Stimulated activated CD8-positive, alpha-beta memory T cell treated with anti-CD3 and anti-CD28 coated beads, Interleukin-7, amount 100 ng/mL, for 1 hour (primary cell): ENCODE measurements at places on chromosomes 2 and 18.

- DNase-seq, result no peak
These were observed 14.6 kb downstream of the ABCG8 start for GRCh38 chr2:43853141-43854081.

DNA sequence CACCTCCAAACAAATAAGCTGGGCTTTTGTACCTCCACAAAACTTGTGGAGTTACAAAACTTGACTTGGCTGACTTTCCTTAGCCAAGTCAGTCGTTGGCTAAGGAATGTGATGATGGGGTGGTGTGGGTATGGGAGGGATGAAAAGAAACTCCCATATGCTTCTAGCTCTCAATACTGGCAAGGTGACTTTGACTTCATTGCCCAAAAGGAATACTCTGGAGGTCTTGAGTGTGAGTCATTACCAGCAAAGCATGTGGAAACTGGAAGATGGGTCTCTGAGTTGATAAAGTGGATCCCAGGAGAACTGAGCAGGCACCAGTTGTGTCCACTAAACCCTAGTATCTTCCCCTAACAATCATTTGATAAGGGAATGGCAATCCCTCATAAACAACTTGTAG, 226.7 kb downstream of the GULP1 start:
- DNase-seq, result no peak

DNA sequence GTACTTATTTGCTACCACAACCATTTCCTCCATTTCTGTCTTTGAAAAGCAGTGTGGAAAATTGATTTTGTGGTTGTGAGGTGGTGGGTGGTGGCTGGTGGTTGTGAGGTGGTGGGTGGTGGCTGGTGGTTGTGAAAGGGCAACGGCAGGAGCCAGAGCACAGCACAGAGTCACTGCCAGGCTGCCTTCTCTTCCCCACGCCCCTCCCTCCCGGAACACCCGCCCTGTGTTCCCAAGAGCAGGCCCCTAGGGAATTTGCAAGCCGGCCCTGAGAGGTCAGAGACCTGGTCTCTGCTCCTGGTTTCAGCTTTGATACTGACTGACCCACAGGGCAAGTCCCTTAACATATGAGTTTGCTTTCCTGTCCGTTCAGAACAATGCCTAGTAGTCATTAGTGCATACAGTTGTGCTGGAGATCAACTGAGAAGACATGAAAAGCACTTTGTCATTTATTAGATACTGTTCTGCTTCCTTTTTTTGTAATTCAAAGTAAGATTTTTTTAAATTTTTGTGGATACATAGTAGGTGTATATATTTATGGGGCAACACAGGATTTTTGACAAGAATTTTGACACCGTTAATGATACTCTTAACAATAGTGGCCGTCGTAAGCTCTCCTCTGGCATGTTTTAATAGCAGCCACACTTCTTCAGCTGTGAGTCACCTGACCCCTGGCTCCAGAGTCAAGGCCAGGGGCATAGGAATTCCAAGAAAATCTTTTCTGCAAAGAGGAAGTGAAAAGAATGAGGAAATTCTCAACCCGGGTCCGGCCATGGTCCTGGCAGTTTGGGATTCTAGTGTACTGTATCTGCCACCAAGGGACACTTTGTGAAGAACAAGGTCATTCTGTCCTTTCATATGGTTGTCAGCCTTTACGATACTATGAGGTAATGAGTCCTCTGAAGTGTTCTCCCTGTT, 53.2 kb downstream of the ITGA6 start:
- no peak for DNase-seq

GRCh38 chr2:48112911-48113680, 206.8 kb upstream of the FBXO11 start:
- DNase-seq, result no peak

DNA sequence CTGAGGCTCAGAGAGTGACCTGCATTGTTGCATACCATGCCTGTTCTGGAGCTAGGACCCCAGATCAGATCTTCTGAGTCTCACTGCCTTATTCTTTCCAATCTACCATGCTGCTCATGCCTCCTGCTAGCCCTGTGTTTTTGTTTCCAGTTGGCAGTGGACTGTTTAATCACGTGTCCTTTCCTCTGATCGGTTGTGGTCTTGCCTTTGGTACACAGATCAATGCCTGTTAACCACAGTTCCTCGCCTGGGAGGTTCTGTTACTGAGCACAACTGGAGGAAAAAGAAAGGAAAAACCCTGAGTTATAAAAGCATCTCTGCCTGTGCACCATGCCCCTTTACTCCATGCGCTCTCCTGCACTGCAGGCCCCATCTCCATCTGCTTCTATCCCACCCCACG, 329.1 kb downstream of the SETBP1 start:
- DNase-seq, result no peak

- DNase-seq, result no peak
These were observed 27.3 kb downstream of the INO80C start for GRCh38 chr18:35470435-35470834.

GRCh38 chr2:69168144-69168813, 155.3 kb downstream of the ANTXR1 start:
- DNase-seq, result no peak

DNA sequence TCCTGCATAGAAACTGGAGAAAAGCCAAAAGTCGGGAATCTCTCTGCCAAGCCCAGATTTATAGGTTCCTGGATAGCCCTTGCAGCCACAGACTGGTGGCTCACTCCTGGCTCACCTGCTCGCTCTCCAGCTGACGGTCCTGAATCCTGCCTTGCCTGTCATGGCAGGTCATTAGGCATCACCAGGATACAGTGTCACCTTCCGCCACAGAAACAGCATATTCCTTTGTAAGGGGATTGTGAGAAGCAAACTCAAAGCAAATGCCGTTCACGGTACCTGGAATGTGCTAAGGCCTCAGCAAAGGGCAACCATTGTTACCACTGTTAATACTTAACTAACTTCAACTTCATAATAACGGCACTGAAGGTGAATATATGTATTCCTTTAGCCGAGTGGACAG, 57.1 kb upstream of the GPR45 start:
- no peak for DNase-seq

- no peak for DNase-seq
These were observed 131.7 kb downstream of the GCA start for GRCh38 chr2:162475661-162476060.

- no peak for DNase-seq
These were observed 10.1 kb upstream of the GRHL1 start for GRCh38 chr2:9941196-9941995.

DNA sequence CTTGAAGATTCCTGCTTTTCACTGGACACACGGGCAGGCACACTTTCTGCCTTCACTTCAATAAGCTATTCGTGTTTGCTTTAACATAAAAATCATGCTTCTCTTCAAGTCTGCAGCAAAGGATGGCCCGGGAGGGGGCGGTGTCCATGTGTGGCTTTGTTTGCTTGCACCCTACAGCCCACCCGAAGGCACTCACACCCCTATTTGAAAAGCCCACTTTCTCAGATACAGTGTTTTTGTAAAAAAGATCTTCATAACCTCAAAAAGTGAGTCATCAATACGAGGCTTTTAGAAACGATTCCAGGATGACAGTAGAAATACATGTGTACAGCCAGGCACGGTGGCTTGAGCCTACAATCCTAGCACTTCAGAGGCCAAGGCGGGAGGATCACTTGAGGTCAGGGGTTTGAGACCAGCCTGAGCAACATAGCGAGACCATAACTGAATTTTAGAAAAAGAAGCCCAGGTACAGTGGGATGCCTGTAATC, 36.5 kb upstream of the HPCAL1 start:
- DNase-seq, result no peak

DNA sequence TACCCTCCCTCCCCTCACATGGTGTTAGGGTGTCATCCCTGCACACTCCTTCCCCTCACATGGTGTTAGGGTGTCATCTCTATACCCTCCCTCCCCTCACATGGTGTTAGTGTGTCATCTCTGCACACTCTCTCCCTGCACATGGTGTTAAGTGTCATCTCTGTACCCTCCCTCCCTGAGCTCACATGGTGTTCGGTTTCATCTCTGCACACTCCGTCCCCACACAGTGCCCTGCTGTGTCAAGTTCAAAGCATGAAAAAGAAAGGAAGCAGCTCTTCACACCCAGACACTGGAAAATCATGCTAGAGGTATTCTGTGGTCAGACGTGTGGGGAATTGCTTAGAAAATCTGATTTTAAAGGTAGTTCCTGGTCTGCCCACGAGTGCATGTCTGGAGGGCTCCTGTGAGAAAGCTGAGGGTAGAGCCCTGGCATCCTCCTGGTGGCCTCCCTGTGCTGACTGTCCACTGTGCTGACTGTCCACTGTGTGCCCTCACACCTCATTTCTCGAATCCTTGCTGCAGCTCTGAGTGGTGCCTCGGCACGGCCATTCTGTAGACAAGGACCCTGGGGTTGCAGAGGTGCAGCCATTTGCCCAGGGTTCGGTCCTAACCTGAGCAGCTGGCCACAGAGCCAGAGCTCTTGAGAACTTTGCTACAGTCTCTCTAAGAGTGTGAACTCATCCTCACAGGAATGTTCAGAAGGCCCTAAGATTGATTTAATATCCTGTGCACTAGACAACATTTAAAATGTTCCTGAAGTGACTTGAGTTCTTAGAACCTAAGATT, 69.1 kb upstream of the NFATC1 start:
- no peak for DNase-seq

DNA sequence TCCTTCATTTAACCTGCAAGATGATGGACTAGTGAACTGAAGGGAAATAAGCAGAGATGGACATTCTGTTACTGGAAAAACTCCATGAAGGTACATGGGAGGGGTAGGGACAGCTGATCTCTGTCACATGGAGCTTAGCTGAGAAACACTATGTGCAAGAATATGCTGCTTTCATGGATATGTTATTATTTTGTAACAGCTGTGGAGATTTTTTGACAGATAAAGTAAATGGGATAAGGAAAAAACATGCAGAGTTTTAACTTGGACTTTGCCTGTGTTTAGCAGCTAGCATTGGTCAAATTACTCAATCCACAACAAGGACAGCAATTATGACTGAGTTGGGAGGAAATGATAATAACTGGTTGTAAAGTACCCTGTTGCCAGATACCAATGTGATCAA, 28.7 kb upstream of the HNRNPA3 start:
- no peak for DNase-seq
